Renal pelvis (tissue), 12 donors: ENCODE measurements at places on chromosomes 3 and 15. TPM values are rescaled to one million over a fixed set of nuclear protein-coding genes. Genes with fewer than 3 reads are reported as not detected.
A peak's percentile ranks its signal among the peaks of the same experiment; 100 is the strongest.

DNA sequence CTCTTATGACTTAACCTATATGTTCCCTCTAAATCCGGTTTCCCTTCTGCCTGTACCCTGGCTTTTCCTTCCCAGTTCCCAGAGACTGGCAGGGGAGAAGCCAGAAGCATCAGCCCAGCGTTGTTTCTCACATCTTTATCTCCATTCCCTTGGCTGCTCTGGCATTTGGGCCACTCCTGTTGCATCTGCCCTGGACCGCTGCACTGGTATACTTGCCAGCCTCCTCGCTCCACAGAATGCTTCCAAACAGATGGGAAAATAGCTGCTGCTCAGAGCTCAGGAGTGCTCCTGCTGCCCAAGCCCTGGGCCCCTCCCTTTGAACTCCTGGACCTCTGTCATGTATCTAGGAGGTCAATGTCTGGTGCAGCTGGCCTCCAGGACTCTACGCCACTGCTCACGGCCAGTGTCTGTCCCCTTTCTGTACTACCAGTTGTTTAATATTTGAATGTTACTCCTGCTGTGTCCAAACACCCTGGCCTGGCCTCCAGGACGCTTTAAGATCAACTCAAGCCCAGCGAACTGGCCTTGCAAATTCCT lies 6.8 kb downstream of the SPINT1 start:
- DNase-seq = no peak

SPSB4 gene
- 14.6 TPM for polyA plus RNA-seq

DNA sequence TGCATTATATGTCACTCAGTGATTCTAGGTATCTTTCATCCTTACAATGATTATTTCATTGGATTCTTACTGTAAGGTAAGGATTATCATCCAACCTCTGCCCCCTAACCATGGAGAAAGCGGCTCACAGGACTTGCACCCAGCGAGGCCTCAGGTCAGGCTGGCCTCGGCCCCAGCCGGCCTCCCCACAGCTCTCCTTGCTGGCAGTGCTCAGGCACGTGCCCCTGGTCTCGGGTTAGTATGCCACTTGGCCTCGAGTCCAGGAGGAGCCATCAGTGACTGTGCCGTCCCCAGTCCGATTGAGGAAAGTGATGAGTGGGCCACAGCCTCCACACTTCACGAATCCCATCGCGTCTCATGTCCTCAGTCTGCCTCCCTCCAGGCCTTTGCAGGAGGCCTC lies 35.7 kb upstream of the GABRG3 start:
- no peak for DNase-seq

DNA sequence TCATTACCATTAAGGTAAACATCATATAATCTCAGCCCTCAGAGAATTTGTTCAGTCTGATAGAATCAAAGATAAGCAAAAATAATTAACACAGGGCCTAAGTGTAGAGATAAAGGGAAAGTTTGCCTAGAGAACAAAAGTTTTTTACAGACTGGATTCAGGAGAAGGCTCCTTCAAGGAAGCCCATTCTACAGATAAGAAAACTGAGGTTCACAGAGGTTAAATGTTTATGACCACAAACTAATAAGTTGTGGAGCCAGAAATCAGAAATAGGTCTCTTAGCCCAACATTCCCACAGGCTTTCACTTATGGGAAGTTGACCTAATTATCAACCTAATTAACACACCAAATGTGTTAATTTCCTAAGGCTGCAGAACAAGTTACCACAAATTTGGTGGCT lies 110.7 kb downstream of the ZMAT3 start:
- DNase-seq = no peak

RAB43 gene
- polyA plus RNA-seq = 6.7 TPM

PEX5L gene
- 0.52 TPM for polyA plus RNA-seq

TEX55 gene
- polyA plus RNA-seq = not detected

- DNase-seq = no peak
Observed at GRCh38 chr3:194675081-194675640, 3.2 kb upstream of the LSG1 start.

CCRL2 gene
- 1.1 TPM for polyA plus RNA-seq

- DNase-seq = no peak
Observed at GRCh38 chr3:3281024-3281423, 101.5 kb upstream of the CRBN start.

LYZL4 gene
- polyA plus RNA-seq = not detected

CCDC9B gene
- 6.9 TPM for polyA plus RNA-seq

COL6A6 gene
- polyA plus RNA-seq = 1.7 TPM

GRCh38 chr3:50616770-50617095 lies 218 bp upstream of the MAPKAPK3 start:
- peak; percentile 92 for DNase-seq

PRICKLE2 gene
- polyA plus RNA-seq = 20.3 TPM

OR5K2 gene
- polyA plus RNA-seq = 0.14 TPM

GRCh38 chr3:10758304-10759037 lies 57.6 kb upstream of the SLC6A11 start:
- DNase-seq = peak; percentile 33

DNA sequence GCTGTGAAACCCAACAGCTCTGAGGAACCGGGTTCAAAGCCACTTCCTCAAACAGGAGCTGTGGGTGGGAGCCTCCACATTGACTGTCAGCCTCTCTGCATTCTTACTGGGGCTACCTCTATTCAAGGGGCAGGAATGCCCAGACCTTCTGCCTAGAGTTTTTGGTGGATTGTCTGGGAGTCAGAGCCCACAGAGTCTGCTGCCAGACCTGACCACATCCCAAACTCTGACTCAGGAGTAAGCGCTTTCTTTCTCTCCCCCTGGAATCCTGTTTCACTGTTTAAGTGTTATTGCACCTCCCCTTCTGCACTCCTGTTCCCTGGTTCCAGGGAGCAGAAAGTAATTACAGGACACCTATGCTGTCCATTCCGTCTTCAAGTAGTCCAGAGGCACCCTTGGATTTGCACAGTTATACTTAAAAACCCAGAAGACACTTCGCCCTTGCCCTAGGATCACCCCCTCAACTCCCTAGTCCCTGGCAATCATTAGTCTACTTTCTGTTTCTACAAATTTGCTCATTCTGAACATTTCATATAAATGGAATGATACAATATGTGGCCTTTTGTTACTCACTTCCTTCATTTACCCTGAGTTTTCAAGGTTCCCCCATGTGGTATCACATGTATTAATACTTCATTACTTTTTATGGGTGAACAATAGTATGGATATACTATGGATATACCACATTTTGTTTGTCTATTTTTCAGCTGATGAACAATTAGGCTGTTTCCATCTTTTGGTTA lies 37.9 kb upstream of the TJP1 start:
- DNase-seq = no peak

DNA sequence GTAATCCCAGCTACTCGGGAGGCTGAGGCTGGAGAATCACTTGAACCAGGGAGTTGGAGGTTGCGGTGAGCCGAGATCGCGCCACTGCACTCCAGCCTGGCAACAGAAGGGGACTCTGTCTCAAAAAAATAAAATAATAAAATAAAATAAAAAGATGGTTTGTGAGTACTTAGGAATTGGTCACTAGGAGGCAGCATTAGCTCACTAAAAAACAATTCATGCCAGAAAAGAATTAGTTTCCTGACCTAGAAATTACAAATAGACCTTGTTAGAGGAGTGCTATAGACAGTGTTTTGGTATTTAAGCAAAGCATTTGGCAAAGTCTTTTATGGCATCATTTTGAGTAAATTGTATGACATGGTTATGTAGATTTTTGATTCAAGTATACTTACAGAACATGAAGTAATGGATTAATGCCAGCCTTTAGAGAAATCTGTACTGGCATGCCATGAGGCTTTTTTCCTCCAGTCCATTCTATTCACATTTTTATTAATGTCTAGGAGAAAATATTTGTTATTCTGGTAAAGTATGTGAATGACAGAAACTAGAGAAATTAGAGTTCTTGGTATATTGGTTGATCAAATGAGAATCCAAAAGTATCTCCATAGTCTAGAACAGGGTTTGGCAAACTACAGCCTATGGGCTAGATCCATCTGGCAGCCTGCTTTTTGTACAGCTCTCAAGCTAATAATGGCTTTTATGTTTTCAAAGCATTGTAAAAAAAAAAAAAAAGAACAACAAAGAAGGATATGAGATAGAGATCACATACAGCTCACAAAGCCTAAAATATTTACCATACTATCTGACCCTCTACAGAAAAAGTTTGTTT lies 81.6 kb downstream of the LRRC49 start:
- DNase-seq = peak; percentile 15

DNA sequence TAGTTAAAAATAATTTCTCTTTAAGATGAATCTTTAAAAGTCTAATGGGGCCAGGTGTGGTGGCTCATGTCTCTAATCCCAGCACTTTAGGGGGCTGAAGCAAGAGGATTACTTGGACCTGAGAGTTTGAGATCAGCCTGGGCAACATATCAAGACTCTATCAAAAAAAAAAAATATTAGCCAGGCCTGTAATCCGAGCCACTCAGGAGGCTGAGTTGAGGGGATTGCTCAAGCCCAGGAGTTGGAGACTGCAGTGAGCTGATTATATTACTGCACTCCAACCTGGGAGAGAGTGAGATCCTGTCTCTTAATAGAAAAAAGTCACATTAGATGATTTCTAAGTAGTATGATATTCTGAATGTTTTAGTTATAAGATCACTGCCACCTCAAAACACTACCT lies 322.0 kb upstream of the MANF start:
- DNase-seq = no peak

- DNase-seq = no peak
Observed at GRCh38 chr15:88844749-88845386, 41.6 kb downstream of the ACAN start.

DNA sequence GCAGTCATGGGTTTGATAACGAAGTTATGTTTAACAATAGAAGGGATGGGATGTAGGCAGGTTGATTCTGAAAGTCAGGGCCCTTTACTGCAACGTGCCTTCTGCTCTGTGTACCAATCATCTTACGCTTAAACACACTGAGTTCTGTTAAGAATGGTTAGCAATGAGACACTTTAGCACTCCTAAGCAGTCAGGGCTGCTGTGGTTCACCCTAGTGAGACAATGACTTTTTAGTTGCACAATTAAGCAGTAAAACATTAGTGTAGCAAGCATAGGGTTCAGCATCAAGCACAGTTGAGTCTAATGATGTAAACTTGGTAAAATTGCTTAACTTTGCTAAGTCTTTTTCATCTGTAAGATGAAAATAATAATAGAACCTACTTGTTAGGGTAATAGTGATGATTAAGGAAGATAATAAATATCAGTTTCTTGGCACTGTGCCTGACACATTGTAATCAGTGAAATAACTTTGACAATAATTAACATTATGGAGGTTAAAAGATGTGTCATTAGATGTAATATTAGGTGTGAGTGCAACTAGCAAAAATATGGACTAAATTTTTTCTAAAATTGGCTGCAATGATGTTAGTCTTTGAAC lies 484.2 kb upstream of the THBS1 start:
- DNase-seq = no peak

- no peak for DNase-seq
Observed at GRCh38 chr3:156776031-156776430, 50.1 kb upstream of the LEKR1 start.

GRCh38 chr15:29740692-29741311 lies 81.5 kb downstream of the TJP1 start:
- DNase-seq = no peak

GRCh38 chr3:157906627-157907026 lies 199.6 kb downstream of the SHOX2 start:
- no peak for DNase-seq

CHRNA3 gene
- polyA plus RNA-seq = 1.3 TPM

DNAH12 gene
- polyA plus RNA-seq = 1.7 TPM

ANKRD28 gene
- 52.3 TPM for polyA plus RNA-seq

DNA sequence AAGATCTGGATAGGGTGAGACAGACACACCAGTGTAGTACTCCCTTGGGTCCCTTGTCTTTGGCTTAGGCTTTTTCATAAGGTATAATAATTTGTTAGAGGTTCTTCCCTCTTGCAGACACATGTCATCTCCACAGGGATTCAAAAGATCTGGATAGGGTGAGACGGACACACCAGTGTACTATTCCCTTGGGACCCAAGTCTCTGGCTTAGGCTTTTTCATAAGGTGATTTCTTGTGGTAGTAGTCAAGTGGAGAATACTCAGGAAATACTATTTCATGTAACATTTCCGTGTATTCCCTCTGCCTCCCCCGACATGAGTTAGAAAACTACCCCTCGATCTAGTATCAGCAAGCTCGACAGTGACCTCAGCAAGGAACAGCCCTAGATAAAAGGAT lies 954 bp upstream of the MAPKBP1 start:
- DNase-seq = no peak

DNA sequence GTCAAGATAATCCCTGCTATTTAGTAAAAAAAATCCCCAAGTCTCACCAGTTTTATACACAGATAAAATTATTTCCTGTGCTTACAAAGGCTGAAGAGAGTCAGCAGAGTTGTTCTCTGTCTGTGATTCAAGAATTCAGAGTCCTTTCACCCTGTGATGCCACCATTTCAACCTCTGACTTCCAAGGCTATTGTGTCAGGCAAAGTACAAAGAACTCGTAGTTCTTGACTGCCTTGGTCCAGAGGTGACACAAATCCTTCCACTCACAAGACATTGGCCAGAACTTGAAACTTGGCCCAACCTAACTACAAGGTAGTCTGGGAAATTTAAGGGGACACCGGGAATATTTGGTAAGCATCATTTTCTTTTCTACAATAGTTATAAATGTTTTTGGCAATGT lies 34.9 kb upstream of the CMC1 start:
- no peak for DNase-seq

DNA sequence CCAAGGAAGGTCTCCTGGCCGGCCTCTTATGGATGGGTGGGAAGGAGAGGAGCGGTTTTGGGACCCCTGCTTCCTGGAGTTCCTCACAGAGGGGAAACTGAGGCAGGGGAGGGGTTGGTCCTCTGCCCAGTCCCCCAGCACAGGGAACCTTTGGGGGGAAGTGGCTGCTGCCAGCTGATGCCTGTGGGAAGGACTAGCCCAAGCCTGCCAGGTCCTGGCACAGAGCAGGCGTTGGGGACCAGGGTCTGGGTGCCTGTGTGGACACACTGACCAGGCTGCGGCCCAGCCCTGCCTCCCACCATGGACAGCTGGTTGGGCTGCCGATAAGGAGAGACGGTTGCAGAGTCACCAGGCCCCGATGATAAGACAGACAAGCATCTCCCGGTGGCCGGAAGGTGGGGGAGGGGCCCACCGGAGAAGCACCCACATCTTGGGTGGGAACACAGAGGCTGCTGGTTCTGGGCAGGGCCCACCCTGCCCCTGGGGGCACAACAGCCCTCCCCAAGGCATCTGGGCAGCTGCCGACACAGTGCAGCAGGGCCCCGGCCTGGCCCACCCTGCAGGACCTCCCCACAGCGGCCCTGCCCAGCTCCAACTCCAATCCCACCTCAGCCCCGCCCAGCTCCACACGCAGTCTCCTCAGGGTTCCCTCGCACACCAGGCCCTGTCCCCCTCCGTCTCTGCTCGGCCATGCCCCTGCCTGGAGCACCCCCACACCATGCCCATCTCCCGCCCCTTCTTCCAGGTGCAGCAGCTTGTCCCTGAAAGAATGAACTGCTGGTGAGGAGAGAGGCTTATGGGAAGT lies 50.7 kb downstream of the DNAJB8 start:
- no peak for DNase-seq

- DNase-seq = no peak
Observed at GRCh38 chr15:92290359-92290992, 103.2 kb upstream of the ST8SIA2 start.
